ENCODE measurements at places on chromosomes 1 and 21.

- DNase-seq: no peak
Measured at GRCh38 chr1:54973205-54973921, 7.1 kb upstream of the TMEM61 start.

GRCh38 chr1:51294566-51295184, 35.7 kb downstream of the TTC39A start:
- no peak for DNase-seq

DNA sequence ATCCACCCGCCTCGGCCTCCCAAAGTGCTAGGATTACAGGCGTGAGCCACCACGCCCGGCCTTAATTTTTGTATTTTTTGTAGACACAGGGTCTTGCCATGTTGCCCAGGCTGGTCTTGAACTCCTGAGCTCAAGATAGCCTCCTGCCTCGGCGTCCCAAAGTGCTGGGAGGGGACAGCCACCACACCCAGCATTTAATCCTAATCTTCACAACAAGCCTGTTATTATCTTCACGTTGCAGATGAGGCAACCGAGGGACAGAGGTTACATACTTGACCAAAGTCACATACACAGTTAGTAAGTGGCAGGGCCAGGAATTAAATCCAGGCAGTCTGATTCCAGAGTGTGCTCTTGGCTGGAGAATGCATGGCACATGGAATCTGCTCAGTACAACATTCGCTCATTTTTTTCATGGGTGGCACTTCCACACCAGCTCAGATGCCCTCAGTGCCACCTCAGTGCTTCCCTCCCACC, 4.8 kb upstream of the GPR37L1 start:
- no peak for DNase-seq

GRCh38 chr1:212702672-212703071, 3.0 kb upstream of the BATF3 start:
- no peak for DNase-seq

- no peak for DNase-seq
Measured at GRCh38 chr1:7623842-7624241, 147.3 kb upstream of the VAMP3 start.

DNA sequence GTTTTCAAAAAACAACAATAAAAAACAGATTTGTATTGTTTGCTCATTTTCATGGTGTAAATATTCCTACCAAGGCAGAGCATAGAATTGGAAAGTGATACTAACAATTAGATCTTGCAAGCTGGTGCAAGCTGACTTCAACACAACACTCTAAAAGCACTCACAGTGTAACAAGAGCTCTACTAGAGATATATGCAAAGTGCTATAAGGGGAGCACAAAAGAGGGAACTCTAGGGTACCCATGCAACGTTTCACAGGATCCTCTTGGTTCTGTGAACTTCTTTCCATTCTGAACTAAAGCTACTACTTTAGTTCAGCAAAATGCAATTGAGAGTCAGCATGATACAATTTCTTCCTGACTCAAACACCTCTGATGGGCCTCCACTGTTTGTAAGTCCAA, 78.3 kb downstream of the ATP1B1 start:
- no peak for DNase-seq

- DNase-seq: no peak
Measured at GRCh38 chr1:59294423-59294822, 2.5 kb upstream of the FGGY start.

- DNase-seq: no peak
Measured at GRCh38 chr1:102640872-102641271, 467.4 kb downstream of the COL11A1 start.

DNA sequence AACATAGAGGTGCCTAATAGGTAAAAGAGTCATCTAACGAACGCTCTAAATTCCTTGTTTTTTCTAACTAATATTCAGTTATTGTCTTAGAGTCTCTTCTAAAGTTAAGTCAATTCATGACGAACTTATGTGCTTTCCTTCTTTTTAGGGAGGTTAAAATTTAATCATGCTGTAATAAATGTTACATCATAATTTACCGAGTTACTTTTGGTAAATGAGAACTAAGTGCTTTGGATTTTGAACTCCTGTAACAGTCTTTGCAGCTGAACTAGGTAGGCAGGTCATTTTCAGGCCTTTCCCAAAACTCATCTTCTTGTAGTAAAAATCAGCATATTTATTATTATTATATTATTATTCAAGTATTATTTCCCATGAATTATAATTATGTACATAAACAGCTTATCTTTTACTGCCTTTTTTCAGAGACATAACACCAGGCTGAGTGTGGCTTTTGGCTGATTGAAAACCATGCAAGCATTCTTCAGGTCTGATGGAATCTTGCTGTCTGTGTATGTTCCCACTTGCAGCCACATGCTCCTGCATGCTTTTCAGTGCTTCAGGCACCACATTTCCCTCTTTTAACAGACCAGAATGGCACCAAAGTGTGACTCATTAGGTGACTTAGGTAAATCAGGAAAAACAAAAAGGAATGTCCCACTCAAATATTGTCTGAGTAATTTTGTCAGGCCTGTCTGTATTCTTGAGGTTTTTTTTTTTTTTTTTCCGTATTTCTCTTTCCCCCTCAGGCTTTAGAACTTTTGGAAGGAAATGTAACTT, 81.0 kb upstream of the CD55 start:
- no peak for DNase-seq

- no peak for DNase-seq
Measured at GRCh38 chr1:165452336-165453130, 7.6 kb upstream of the RXRG start.

DNA sequence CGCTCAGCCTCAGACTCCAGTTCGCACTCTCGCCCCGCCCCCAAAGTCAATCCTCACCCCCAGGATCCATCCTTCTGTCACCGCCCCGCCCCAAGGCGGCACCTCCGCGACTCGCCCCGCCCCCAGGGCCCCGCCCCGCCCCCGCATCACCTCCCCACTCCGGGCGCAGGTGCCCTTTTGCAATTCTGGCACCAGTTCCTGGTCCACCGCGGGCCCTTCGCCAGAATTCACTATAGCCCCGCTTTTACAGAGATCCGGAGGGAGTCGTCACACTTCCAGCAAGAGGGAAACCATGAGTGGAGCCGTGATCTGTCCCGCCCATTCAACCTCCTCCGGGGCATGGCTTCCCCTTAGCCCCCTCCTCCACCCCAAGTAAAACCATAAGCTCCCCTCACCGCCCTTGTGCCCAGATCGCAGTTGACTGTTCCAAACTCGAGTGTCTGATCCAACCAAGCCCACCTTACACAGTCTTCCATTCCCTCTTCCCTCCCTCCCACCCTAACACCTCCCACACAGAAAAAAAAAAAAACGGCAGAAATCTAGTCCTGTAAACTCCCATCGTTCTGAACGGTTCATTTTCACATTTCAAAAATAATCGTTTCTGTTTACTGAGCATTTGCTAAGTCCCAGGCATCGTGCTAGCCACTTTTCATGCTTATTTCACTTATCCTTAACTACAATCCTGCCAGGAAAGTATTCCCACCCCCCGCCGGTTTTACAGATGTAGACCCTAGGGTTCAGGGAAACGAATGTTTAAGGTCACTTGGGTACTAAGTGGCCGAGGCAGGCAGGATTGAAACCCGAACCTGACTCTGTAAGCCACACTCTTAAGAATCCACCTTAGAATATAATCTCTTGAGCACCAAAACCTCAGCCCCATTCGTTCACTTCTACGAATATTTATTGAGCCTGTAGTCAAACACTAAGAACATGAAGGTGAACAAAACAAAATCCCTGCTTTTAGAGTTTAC, 1.3 kb upstream of the DNAJC16 start:
- no peak for DNase-seq

- no peak for DNase-seq
Measured at GRCh38 chr1:26772687-26773086, 15.1 kb upstream of the PIGV start.

- DNase-seq: no peak
Measured at GRCh38 chr1:21280011-21280471, 10.2 kb downstream of the ECE1 start.

DNA sequence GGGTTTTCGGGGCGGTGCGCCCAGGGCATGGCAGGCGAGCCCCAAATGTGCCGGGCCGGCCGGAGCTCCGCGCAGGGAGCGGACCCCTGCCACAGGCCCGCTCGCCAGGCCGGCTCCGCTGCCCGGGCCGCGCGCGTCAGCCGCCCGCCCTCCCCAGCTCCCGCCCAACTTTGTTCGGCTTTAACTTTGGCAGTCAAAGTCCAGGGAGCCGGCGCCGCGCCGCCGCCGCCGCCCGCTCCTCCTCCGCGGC, 488 bp downstream of the SLC35D1 start:
- DNase-seq: no peak

- no peak for DNase-seq
Measured at GRCh38 chr1:87359586-87359985, 30.9 kb downstream of the LMO4 start.

GRCh38 chr1:55214934-55215193, 300 bp downstream of the USP24 start:
- DNase-seq: no peak

GRCh38 chr1:230303069-230303468, 123.1 kb downstream of the PGBD5 start:
- no peak for DNase-seq

GRCh38 chr1:99122039-99122438, 117.4 kb upstream of the PLPPR5 start:
- no peak for DNase-seq

GRCh38 chr1:236030534-236030933, 34.4 kb downstream of the NID1 start:
- no peak for DNase-seq

DNA sequence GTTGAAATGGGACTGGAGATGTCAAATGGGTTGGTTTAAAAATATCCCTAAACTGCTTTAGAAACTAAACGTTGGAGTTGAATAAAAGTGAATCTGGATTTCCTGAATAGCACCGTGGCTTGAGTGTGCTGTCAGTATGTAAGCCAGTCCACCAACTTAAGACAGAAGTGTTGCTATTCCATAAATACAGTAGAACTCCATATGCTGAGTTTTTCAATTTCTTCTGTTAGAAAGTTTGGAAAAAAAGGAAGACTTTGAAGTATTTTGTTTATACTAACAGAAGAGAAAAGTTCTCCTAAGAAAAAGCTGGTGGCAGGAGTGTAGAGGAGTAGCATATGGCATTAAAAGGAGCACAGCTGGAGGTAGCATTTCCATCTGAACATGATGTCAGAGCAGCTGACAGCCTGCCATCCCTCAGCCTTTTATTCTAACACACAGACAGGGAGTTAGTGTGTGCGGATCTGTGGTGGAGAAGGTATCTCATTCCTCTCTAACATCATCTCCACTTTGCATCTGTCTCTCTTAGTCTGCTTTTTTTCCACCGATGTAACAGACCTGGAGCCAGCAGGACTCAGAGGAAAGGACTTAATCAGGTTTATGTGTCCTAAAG, at the start of gene ZBTB18:
ZBTB18 (plus strand) TSS at position 449 of the 610 bp plus-strand sequence; CDS start at position 598, 149 bp downstream.
- DNase-seq: no peak

DNA sequence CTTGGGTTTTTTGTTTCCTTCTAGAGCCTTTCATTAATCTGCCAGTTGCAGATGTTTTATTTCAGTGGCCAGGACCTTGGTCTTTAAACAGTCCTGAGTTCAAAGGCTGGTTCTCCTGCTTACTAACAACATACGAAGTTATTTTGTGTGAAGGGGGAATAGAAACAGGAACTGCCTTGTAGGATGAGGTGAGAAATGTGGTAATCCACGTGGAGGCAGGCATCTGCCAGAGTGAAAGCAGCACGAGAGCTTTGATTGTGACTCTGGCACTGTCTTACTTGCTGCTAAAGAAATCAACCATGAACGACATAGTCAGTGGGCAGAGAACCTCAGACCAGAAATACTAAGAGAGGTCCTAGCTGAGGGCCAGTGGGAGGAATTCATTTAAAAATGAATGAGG, 30.4 kb downstream of the TMEM63A start:
- DNase-seq: no peak

DNA sequence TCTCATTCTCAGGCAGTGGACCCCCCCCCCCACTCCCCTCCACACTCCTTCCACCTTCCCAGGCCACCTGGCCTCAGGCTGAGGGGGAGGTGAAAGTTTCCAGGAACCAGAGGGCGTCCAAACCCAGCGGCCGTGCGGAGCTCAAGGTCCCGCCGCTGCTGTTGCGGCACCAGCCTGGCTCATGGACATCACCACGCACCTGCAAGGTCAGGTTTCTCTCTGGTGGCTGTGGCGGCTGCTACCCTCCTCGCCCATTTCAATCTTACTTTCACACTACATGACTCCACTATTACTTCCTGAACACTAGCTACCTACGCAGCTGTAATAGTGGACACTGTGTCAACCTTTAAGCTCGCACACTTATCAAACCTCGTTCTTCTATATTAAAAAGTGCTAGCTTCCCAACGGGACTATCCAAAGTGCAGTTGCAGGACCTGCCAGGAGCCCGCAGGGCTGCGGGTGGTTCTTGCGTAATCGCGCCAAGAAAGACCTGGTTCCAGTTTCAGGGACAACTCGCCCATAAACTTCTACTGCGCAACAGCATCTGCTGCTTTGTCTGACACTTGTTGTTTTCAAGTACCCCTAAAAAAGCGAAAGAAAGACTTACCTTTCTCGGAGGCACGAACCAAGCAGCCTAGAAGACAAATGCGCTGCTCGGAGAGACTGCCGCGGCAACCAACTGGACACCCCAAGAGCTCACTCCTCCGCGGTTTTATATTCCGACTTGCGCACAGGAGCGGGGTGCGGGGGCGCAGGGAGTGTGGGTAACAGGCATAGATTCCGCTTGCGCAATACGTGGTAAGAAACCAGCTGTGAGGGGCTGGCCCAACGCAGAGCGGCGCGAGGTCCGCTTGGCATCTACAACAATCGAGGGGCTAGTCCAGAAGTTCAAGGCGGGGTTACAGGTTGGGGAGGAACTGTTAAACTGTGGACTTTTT, at the start of gene DIRAS3:
DIRAS3 (minus strand) TSS at position 687 of the 938 bp plus-strand sequence. CDS start 3,330 bp downstream, outside the sequence.
- DNase-seq: no peak

DNA sequence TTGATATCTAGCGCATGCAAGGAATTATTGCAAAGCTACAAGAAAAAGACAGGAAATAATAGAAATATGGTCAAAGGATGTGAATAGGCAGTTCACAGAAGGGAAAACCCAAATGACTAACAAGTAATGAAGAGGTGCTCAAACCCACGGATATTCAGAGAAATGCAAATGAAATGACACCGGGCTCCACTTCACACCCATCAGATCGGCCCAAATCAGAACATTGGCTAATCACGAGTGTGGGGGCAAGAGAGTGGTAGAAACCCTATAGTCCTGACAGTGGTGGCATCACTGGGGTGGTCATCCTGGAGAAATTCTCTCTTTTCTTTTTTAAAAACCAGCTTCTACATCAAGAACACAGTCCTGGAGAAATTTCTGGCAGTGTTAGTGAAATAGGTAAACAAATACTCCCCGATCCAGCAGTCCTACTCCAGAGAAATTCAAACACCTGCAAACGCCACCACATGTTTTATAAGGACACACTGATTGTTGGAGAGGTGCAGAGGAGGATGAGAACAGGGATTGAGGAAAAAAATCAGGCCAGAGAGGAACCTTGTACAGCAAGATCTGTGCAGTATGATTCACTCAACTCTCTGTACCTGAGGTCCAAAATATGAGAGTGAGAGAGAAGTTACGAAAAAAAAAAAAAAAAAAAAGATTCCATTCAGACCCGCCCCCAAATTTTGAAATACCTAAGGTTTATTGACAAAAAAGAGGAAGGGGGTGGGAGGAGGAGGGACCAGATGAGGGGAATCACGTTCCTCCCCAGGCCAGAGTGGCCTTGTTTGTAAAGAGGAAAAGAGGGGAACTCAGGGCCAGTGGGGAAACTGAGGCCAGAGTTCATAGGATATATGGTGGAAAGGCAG, 9.2 kb upstream of the TNFRSF1B start:
- DNase-seq: no peak

Measured in stimulated activated CD4-positive, alpha-beta T cell treated with anti-CD3 and anti-CD28 coated beads, Interleukin-1b, Interleukin-23, amount 100 ng/mL, for 1 hour (primary cell).